Osteocyte (in vitro differentiated cells): ENCODE measurements at places on chromosomes 3 and 15. TPM values are rescaled to one million over a fixed set of nuclear protein-coding genes. Genes with fewer than 3 reads are reported as not detected.
A peak's percentile ranks its signal among the peaks of the same experiment; 100 is the strongest.

GRCh38 chr3:7630925-7631324 is 770.0 kb downstream of the GRM7 start:
- no peak for DNase-seq

DNA sequence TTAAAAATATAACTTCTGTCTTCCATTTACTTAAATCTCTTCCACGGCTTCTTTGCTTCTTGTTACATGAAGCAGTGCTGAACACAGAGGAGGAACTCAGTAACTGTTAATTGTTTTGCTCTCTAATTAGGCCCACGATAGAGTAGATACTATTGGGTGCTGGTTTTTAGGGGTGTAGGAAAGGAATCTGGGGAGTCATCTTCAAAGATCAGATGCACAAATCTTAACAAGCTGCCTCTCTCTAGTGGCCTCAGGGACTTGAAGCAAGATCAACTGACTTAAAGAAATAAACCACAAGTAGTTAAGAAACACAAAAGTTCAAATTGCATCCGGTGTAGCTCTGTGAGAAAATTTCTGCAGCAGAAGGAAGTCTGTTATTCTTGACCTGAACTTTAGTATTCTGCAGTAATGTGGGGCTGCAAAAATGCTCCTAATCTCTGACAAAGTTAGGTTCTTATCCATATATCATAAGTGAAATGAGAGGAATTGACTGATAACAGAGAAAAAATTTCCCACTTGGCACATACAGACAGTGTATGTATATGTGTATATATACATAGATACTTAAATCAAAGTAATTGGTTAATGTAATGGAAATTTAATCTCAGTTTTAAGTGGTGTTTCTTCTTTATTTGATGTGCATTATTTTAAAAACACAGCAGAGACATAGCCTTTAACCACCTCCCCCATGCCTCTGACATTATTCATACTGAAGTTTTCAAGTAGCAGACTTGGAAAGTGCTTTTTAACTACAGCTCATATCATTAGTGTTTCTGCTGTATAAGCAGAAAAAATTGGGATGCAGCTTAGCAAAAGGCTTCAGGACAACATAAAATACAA is 51.8 kb downstream of the CHST2 start:
- DNase-seq = no peak

- no peak for DNase-seq
Measured at GRCh38 chr15:87667643-87668042, 588.9 kb downstream of the NTRK3 start.

DNA sequence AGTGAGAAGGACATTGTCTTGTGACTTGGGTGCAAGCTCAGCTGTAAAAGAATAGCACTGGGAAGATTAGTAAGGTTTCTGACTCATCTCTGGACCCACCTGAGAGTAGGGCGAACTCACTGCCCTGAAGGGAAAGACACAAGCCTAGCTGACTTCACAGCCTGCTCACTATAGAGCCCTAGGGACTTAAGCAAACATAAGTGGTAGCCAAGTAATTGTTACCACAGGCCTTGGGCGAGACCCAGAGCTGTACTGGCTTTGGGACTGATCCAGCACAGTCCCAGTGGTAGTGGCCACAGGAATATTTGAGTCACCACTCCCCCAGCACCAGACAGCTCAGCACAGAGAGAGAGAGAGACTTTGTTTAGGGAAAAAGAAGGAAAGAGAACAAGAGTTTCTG is 429.9 kb downstream of the TBL1XR1 start:
- DNase-seq = no peak

GRCh38 chr15:36617529-36618196 is 38.2 kb downstream of the CDIN1 start:
- no peak for DNase-seq

DNA sequence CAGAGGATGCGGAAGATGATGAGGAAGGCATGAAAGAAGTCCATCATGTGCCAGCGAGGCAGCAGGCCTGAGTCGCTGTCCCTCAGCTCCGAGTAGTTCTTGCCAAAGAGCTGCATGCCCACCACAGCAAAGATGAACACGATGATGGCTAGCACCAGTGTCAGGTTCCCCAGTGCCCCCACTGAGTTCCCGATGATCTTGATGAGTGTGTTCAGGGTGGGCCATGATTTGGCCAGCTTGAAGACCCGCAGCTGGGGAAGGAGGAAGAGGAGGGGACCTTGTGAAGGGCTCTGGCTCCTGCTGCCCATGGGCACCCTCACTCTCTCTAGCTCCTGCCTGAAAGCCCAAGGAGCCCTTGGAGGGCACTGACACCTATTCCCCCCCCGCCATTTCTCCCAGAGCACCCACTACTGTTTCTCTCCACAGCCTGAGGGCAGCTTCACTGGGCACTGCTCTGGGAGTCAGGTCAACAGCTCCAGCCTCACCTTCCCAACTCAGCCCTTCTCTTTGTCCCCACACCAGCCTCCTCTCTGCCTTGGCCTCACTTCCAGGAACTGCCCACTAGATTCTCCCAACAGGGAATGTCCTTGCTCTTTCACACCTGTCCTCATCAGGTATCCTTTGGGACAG is 63.6 kb downstream of the SCN5A start:
- DNase-seq = peak; percentile 72

Gene DHX36
- total RNA-seq = 61.5 and 68.2 TPM in 2 replicates

Gene BFSP2
- not detected in 2 replicates for total RNA-seq

Gene ARHGAP31
- 49.7 and 51.0 TPM in 2 replicates for total RNA-seq

Gene COPB2
- total RNA-seq = 171 and 178 TPM in 2 replicates

Gene CHAC1
- 33.3 and 39.3 TPM in 2 replicates for total RNA-seq

Gene ADPRH
- 1.9 and 2.2 TPM in 2 replicates for total RNA-seq

Gene SKIC8
- 40.3 and 46.5 TPM in 2 replicates for total RNA-seq
